ENCODE measurements at places on chromosomes 6 and 20.

GRCh38 chr20:4920655-4921054 is 80.7 kb downstream of the SLC23A2 start:
- ATAC-seq: no peak

- ATAC-seq: no peak
These were observed 25.5 kb upstream of the MAPK13 start for GRCh38 chr6:36104836-36105235.

- no peak for ATAC-seq
These were observed 86.7 kb upstream of the EMILIN3 start for GRCh38 chr20:41453010-41453950.

- ATAC-seq: peak; percentile 2
These were observed 595 bp upstream of the SRF start for GRCh38 chr6:43170417-43170930.

DNA sequence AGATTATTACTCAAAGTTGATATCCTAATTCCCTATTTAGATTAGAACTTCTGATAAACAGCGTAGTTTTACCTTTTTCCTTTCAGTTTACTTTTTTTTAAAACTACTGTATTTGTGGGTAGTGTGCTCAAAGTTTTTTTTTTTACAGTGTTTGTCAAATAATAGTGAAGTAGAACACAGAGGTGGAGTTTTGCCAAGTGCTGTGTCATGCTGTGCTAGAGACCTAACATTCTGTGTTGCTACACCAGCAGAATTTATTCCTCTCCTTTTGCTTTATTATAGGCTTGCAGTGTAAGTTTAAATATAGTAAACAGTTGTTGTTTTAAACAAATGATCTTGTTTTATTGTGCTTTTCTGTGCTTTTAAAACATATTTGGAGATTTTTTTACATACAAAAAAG is 125.4 kb downstream of the HIVEP1 start:
- no peak for ATAC-seq

GRCh38 chr20:57421253-57422220 is 30.3 kb downstream of the RBM38 start:
- ATAC-seq: no peak

GRCh38 chr20:62571669-62572344 is 70.5 kb upstream of the SLCO4A1 start:
- ATAC-seq: peak; percentile 49

DNA sequence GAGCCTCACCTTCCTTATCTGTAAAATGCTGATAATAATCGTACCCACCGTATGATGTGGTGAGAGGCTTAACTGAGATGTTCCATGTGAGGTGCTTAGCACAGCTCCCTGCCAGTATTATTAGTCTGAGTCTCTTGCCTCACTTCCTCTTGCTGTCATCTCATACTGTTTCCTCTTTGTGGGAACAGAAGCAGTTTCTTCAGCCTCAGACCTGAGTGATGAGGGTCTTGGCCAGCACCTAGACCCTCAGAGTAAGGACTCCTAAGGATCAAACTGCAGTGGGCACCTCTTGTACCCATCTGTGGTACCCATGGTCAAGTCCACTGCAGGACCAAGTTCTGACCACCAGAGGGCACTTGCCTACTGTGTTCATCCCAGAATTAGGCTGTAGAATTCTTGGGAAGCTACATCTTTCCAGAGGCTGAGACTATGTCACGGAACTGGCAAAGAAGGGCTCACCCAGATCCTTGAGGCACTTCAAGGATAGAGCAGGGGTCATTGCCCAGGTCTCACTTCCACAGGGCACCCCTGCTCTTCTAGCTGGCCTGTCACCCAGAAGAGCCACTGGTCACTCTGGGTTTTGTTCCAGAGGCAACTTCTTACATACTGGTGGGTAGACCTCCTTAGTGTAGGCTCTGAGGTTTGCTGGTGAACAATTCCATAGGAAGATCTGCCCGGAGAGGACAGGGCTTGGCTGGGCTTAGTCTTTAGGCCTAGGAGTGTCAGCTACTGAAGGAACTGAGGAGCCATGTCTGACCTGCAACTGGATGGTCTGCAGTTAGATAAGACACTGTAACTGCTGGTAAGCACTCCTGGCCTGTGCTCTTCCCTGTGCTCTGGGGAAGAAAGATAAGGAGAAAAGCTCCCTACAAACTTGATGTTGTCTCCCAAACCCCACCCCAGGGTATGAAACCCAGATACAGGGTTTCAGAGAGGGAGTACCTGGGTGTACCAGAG is 20.6 kb upstream of the SGK2 start:
- peak; percentile 45 for ATAC-seq

DNA sequence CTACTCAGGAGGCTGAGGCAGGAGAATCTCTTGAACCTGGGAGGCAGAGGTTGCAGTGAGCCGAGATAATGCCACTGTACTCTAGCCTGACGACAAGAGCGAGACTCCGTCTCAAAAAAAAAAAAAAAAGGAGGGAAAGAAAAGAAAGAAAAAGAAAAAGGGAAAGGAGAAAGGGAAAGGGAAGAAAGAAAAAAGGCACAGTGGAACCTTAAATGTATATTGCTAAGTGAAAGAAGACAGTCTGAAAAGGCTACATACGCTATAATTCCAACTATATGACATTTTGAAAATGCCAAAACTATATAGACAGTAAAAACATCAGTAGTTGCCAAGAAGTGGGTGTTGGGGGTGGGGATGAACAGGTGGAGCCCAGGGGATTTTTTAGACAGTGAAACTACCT is 16.2 kb downstream of the PPIL4 start:
- ATAC-seq: no peak

DNA sequence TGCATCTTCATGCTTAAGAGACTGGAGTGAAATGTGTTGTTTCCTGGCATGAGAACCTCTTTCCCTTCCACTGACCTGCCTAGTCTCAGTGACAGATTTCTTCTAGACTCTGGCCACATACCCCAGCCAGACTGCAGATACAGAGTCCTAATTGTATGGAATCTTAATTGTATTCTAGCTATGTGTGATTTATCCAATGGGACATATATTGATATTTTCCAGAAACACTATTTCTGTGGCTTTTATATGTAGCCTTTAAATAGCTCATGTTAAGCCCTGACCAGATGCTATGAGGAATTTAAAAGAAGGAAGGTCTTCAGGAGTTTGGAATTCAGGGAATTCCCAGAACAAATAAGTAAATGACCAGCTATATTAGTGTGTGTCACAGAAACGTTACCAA is 99.0 kb downstream of the FIG4 start:
- no peak for ATAC-seq

DNA sequence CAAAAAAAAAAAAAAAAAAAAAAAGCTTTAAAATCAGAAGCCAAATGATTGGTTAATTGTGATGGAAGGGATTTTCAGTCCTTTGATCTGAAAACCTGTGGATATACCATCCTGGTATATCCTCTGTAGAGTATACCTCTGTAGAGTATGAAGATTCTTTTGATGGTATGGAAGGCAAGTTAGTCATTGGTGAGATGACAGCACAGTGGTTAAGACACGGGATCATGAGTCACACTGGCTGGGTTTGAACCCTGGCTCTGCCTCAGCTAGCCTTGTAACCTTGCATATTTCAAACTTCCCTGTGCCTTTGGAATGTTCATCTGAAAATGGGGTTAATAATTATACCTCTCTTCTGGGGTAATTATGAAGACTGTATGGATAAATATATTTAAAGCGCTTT is 179.3 kb downstream of the CARMIL1 start:
- peak; percentile 81 for ATAC-seq

DNA sequence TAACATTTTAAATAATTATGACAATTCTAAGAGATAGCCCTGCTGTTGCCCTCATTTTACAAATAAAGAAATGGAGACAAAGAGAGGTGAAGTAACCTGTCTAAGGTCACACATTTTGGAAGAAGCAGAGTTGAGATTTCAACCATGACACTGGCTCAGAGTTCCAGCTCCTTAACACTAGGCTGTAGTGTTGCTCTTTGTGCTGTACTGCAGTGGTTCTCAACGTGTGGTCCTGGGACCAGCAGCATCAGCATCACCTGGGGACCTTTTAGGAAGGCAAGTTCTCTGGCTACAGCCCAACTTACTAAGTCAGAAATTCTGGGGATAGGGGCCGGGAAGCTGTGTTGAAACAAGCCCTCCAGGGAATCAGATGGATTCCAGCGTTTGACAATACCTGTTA is 62.4 kb upstream of the FERMT1 start:
- no peak for ATAC-seq

Measured in activated T-helper 17 cell treated with anti-CD3 and anti-CD28 coated beads, Interleukin-2, amount 50 U/mL, for 72 hours (primary cell).